ENCODE measurements at places on chromosomes 2 and 18.
A peak's percentile ranks its signal among the peaks of the same experiment; 100 is the strongest.

DNA sequence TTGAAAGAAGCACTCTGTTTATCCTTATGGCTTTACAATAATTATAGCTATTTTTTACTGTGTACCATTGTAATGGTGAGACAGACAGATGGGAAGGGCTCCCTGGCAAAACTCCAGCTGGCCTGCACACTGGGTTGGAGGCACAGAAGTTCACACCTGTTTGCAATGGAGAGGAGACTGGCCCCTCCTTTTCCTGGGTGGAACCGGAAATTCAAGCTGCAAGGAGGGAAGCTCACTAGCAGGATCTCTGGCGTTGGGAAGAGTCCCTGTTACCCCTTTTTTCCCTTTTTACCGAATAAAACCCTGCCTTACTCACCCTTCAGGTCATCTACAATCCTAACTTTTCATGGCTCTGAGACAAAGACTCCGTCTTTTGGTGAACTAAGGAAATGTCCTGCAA lies 100.3 kb upstream of the TFPI start:
- no peak for DNase-seq

DNA sequence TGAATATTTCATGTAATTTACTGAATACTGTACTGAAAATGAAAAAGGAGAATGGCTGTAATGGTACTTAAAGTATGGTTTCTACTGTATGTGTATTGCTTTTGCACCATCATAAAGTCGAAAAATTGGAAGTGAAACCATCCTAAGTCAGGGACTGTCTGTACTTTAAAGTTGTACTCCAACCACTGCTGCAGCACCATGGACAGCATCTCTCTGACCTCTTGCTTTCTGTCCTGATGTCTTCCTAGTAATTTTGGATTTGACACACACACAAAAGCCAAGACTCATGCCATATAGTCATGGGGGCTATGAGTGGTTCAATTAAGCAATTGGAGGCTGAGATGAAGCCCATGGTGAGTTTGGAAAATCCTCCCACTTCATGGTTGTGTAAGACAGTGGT lies 256.3 kb upstream of the PKDCC start:
- DNase-seq = peak; percentile 61

DNA sequence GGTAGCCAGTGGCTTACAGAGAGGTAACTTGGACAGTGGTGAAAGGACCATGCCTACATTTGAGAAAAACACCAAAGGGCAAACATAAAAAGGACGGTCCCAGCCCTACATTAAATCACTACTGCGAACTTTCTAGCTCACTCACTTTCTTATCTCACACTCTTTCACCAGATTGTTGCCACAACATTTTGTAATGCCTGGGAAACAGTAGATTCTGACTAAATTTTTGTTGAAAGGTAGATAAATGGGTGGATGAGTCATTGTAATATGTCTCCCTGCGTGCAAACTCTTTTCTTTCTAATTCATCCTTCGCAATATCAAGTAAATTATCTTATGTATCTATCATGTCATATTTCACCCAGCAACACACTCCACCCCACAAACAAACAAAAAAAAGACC lies 192.2 kb downstream of the IRS1 start:
- DNase-seq = no peak

DNA sequence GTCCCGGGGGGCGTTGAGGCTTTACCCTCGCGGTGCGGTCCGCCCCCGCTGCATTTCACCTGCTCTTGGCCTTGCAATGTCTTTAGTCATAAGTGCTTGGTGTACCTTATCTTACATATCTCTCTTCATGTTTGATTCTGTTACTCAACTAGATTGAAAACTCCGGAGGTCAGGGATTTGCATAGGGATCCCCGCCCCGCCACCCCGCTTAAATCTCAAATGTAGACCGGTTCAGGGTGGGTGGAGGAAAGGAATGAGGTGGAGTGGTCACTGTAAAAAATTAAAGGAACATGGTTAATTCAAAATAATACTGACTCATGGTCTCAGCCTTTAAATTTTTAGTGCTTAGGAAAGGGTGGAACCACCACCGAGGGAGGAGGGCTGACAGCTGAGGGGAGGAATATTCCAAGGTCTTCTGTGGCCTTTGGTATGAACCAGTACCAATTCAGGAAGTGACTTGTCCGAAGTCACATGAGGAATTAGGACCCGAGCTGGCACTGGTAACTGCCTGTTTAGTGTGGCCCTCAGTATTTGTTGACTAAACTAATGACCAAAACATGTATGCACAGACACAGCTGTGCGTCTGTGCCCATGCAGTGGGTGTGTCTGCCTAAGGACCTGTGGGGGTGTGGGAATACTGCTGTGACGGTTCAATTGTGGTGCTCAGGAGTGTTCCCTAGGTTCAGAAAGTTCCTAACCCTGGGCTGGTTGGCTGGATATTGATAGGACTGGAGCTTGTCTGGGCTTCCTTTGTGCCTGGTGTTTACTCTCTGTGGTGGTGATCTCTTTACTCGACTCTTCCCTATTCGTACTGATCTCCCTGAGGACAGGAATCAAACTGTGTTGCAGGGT lies 1.0 kb downstream of the PLEKHB2 start:
- DNase-seq = peak; percentile 87

- DNase-seq = no peak
Observed at GRCh38 chr2:10884574-10884975, 27.2 kb upstream of the KCNF1 start.

DNA sequence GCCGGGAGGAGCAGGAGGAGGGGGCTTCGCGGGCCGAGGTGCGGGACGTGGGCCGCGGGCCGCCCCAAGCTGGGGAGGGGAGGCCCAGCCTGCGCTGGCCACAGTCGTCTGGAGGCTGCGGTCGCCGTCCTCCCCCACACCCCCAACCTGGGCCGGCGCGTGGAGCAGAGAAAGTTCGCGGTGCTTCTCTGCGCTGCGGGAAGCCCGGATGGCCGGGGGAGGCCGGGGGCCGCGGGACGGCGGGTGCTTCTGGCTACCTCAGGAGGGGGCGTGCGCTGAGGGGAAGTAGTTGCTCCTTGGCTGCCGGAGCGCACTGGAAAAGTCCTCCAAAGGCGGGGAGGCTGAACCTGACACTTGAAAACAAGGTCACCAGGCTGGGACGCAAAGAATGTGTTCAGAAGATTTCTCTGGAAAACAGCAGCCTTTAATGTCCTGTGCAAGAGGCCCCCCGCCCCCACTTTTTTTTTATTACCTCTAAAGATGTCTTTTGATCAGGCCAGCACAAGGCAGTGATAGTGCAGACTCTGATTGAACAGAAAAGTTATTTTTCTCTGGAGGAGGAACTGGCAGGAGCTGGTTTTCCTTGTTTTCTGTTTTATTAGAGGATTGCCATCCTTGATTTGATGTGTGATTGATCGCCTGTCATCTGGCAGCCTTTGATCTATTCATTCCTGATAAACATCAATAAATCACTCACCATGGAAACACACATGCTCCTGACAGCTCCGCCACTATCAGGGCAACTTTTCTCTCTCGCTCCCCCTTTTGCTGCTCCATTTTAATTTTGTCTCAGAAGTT lies 1.6 kb downstream of the TSHZ1 start:
- peak; percentile 49 for DNase-seq

DNA sequence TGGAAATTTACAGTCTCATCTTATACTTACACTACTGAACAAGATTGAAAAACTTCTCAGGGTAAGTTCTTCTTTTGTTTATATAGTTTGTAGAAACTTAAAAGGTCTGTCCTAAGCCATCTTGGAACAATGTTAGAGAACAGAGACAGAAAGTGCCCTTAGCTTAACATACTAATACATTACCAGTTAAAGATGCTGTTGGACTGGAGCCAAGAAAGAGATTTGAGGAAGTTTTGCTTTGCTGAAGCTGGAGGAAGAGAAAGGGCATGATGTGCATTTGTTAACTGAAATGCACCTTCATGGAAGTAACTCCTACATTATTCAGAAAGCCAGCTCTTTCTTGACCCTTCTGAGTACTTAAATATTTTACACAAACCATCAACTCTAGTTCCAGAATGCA lies 66.5 kb upstream of the TNFRSF11A start:
- DNase-seq = peak; percentile 78

Data from inflammatory macrophage (primary cell).